HS-5 (cell line): ENCODE measurements at places on chromosomes 3 and 15.
A peak's percentile ranks its signal among the peaks of the same experiment; 100 is the strongest.

GRCh38 chr3:185280572-185281365 lies 26.9 kb upstream of the EHHADH start:
- no peak for DNase-seq

- no peak for DNase-seq
Measured at GRCh38 chr3:158679547-158680000, 7.1 kb upstream of the LXN start.

DNA sequence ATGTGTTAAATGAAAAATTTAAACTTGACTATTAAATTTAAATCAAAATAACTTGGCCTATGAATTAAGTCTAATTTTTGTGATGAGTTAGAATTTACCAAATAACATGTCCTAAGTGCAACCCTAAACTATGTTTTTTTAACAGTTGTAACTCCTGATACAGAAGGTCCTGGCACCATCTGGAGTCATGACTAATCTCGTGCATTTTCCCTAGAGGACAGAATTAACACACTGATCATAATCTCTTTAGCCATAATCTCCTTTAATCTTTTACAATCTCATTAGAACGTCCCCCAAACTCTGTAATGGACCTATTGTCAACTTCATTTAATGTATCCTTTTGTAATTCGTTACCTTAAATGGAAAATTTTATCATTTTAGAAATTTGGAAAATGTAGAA lies 100.6 kb downstream of the SUCNR1 start:
- peak; percentile 36 for DNase-seq

DNA sequence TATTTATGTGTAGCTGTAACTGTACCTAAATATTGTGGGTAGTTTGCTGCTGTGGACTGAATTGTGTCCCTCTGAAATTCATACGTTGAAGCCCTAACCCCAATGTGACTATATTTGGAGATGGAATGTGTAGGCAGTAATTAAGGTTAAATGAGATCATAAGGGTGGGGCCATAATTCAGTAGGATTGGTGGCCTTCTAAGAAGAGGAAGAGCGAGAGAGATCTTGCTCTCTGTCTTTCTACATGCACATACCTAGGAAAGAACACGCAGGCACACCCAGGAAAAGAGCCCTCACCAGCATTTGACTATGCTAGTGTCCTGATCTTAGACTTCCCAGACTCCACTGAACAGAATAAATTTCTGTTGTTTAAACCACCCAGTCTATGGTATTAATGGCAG lies 67.6 kb upstream of the CFAP20DC start:
- no peak for DNase-seq

- DNase-seq: no peak
Measured at GRCh38 chr15:58293622-58294550, 137.9 kb upstream of the LIPC start.

GRCh38 chr3:100796556-100796955 lies 87.3 kb downstream of the TFG start:
- no peak for DNase-seq

DNA sequence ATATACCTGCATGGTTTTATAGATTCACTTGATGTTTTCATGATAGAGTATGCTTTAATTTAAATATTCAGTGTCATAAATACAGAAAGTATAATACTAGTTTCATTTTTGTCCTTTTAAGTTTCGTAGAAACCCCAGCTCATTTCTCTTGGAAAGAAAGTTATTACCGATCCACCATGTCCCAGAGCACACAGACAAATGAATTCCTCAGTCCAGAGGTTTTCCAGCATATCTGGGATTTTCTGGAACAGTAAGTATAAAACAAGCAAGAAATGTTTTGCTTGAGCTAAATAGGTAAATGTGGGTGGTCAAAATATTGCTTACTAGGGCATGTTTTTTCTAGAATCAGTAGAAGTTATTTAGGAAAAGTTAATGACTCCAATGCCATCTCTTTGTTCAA lies 106.4 kb downstream of the TP63 start:
- DNase-seq: no peak

- DNase-seq: no peak
Measured at GRCh38 chr3:191894406-191894805, 433.4 kb downstream of the PYDC2 start.

GRCh38 chr3:185065059-185065458 lies 87.8 kb downstream of the C3orf70 start:
- no peak for DNase-seq

DNA sequence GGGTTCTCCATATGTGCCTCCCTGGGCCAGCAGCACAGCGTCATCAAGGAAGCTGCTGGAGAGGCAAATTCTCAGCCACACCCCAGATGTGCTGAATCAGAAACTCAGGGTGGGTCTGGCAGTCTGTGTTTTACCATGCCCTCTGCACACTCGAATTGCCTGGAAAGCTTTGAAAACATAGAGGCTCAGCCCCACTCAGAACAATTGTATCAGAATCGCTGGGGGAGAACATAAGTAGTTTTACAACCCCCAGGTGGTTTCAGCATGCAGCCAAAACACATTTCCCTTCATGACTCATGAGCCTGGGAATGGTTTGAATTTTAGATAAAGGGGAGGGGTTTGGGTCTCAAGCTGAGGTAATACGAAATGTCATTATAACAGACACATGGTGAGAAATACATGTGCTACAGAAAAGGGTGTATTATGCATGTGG lies 9.6 kb downstream of the TGM4 start:
- peak; percentile 98 for DNase-seq

- no peak for DNase-seq
Measured at GRCh38 chr15:31591908-31592307, 265.3 kb downstream of the KLF13 start.

DNA sequence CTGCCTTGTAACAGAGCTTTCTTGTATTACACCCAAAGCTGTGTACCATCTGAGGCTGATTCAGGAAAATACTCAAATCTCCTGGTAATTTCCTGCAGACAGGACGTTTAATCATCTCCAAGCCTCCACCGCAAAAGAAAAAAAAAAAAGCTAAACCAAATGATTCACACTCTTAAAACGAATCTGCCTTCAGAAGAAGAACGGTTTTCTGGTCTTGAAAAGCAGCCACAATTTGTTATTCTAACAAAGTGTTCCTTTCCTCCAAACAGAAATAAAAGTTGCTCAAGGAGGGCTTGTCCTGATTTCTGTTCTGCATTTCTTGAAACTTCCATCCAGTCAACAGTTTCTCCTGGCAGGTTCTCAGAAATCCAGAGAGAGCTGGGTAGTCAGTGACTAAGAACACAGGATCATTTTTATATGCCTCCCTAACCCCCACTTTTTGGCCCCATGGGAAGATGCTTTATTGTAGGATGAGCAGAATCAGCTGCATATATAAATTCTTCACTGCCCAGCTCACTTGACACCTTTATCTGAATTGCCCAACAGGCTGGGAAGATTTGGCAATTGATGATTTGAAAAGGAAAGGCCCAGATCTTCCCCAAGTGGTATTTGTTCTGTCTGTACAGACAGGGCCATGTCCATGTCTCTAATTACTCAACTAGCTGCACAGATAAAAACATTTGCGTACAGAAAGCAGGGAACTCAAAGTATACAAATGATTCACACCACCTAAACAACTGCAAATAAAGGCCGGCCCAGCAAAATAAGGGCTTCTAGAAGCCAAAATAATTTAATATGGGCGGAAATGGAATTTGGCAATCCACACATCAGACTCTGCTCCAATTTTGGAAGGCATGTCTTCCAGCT lies 41.0 kb upstream of the PRICKLE2 start:
- DNase-seq: peak; percentile 95

DNA sequence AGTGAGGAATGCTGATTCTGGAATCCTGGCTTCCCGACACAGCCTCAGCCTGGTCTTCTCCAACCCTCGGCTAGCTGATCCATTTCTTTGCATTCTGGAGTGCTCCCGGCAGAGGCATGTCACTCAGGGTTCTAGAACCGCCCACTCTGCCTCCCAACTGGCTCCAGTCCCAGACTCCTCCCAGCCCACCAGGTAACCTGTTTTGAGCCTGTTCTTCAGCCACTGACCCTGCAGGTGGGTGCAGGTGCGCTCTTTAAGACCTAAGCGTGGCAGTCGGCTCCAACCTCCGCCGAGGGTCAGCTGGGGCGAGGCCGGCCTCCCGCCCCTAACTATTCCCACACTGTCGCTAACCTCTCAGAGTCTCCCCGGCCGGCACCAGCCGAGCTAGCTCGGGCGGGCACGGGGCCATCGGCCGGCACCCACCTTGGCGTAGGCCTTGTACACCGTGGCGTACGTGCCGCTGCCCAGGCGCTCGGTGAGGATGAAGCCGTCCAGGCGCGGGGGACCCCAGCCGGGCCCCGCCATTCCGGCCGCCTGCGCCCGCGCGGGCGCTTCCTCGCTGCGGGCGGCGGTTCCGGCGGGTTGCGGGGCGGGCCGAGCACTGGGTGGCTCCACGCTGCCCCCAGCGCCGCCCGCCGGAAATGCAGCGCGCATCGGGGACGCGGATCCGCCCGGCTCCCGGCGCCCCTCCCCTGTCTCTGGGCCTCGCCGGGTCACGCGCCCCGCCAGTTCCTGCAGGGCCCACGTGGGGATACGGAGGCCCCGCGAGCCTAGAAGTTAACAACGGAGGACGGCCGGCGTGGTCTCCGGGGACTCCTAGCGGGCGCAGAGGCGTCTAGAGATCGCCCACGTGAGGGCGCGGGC lies at the start of gene ULK3:
TSS of gene ULK3 (minus strand) at position 576 of the 864 bp plus-strand sequence. CDS start at position 525, 51 bp downstream.
- DNase-seq: peak; percentile 31

GRCh38 chr15:96858694-96859093 lies 528.2 kb downstream of the NR2F2 start:
- no peak for DNase-seq

GRCh38 chr3:184040010-184040409 lies 8.5 kb downstream of the HTR3D start:
- DNase-seq: no peak

GRCh38 chr3:183812761-183813445 lies 12.5 kb downstream of the MAP6D1 start:
- no peak for DNase-seq

DNA sequence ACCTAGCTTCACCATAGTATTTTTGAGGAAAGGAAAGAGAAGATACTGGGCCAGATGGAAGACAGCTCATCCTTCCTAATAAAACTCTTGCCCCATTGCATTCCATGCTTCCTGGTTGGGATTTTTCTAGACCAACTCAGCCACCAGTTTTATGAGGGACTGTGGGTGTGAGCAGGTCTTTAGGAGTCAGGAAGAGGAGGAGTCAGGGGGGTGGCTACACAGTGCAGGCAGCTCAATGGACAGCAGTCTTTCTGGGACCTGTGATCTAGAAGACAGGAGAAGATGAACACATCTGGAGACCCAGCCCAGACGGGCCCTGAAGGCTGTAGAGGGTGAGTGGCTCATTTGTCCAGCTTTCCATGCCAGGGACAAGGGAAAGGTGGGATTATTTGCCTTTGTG lies at the start of gene NOX5:
TSS of gene NOX5 (plus strand) at position 242 of the 400 bp plus-strand sequence. CDS start at position 283, 41 bp downstream.
- peak; percentile 75 for DNase-seq

DNA sequence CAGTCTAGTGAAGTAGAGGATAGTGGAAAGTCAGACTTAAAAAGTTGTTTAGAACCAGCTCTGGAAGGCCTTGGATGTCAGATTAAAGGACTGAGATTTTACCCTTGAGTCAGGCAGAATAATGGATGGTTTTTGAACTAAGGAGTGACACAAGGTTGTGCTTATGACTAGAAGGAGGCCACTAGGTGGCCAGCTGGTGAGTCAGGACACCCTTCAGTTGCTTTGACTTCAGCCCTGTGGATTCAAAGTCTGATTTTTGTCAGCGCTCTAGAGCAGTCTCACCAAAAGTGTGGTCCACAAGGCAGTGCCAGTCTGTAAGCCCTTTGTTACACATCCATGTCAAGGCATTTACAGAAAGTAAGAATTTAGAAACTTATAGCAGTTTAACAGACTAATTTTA lies 3.8 kb upstream of the GABPB1 start:
- no peak for DNase-seq

DNA sequence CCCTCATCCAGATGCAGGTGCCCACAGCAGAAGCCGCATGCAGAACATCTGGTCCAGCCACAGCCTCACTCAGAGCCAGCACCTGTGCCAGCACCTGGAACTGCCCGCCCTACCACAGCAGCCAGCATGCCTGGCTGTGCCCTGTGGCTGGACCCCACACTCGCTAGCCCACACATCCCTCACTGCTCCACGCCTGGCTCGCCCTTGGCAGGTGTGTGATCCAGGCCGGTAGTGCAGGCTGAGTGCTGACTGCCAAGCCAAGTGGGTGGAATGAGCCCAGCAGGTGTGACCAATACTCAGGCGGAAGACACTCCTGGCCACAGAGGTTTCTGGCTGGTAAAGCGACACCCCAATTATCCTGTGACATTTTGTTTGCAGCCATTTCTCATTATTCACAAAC lies 162.4 kb upstream of the ROBO1 start:
- no peak for DNase-seq

GRCh38 chr3:107965136-107965655 lies 125.6 kb downstream of the CD47 start:
- DNase-seq: no peak

DNA sequence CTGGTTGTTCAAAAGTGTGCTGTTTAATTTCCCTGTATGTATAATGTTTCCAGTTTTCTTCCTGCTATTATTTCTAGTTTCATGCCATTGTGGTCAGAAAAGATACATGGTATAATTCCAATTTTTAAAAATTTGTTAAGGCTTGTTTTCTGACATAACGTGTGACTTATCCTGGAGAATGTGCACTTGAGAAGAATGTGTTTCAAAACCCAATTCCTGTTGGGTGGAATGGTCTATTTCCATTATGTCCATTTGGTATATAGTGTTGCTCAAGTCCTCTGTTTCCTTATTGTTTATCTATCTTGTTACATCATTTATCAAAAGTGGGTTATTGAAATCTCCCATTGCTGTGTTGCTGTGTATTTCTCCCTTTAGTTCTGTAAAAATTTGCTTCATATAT lies 215.4 kb downstream of the GREM1 start:
- DNase-seq: no peak

DNA sequence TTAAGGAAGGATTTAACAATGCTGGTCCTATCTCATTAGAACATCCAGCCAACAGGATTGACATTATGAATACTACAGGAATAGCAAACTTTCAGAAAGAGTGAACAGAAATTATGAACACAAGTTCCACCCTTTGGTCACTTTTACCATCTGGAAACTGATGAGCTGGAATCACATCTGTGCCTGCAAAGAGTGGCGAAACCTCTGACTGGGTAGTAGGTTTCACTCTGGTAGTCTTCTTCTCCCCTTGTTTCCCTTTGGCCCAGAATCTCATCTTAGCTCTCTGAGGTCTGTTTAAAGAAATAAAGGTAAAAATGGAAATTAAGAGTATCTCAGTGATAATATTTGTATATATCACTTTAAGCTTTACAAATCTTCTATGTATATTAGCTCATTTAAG lies 73.1 kb downstream of the NR2E3 start:
- no peak for DNase-seq

DNA sequence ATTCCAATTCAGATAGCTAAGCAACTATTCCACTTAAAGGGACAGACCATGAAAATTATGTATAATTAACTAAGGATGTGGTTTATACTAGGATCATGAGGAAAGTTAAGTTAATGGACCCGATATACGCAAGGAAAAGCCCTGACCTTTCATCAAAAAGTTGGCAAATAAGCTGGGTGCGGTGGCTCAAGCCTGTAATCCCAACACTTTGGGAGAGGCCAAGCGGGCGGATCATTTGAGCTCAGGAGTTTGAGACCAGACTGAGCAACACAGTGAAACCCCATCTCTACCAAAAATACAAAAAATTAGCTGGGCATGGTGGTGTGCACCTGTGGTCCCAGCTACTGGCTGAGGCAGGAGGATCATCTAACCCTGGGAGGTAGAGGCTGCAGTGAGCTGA lies 39.6 kb downstream of the SCAP start:
- no peak for DNase-seq
